KG1 (cell line): ENCODE measurements at places on chromosomes 16 and 17.

GRCh38 chr17:81295676-81296381 is 722 bp upstream of the SLC38A10 start:
- DNase-seq = peak; percentile 45

- no peak for DNase-seq
These were observed 369.8 kb downstream of the UTP18 start for GRCh38 chr17:51630101-51630671.

GRCh38 chr17:30093463-30094147 is 23.0 kb upstream of the NSRP1 start:
- DNase-seq = peak; percentile 42

GRCh38 chr16:88810166-88810911 is 1.4 kb downstream of the APRT start:
- DNase-seq = no peak

- no peak for DNase-seq
These were observed 42.7 kb upstream of the ANKFN1 start for GRCh38 chr17:56110463-56111135.

- DNase-seq = no peak
These were observed 281.0 kb downstream of the CBLN1 start for GRCh38 chr16:49000594-49000993.

GRCh38 chr17:8693328-8693727 is 51.3 kb downstream of the CCDC42 start:
- no peak for DNase-seq

- peak; percentile 12 for DNase-seq
These were observed 975 bp downstream of the CFAP20 start for GRCh38 chr16:58128181-58128631.

DNA sequence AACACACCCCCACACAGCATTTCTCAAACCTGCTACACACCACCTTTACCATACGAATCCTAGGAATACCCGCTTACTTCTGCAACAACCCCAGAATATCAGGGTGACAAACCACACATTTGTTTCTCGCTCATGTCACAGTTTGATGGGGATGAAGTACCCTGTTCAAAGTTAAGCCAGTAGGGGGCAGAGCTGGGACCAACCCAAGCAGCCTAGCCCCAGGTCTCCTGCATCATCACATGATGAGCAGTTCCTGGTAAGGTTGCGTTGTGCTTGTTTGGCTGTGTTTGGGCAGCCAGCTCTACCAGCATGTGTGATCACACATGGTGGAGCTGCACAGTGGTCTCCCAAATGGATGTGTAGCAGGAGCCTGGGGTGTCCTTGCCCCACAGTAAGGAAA is 103.6 kb upstream of the C16orf82 start:
- no peak for DNase-seq

- DNase-seq = no peak
These were observed 39.0 kb downstream of the SOST start for GRCh38 chr17:43719578-43719977.

DNA sequence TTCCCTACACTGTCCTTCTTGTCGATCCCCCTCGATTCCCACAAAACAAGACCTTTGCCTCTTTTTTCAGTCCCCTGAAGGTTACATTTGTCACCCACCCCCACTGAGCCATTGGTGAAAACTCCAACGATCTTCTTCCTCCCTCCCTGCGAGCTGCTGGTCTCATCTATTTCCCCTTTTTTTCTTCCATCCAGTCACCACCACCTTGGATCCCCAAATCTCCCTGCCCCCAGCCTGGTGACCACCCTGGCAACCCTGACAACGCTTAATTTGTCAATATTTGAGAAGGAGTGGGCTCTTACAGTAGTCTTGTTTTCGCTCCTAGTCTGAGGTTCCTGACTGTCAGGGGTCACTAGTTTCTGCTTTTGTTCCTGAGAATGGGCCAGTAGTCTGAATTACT is 62.9 kb downstream of the SMPD3 start:
- no peak for DNase-seq

DNA sequence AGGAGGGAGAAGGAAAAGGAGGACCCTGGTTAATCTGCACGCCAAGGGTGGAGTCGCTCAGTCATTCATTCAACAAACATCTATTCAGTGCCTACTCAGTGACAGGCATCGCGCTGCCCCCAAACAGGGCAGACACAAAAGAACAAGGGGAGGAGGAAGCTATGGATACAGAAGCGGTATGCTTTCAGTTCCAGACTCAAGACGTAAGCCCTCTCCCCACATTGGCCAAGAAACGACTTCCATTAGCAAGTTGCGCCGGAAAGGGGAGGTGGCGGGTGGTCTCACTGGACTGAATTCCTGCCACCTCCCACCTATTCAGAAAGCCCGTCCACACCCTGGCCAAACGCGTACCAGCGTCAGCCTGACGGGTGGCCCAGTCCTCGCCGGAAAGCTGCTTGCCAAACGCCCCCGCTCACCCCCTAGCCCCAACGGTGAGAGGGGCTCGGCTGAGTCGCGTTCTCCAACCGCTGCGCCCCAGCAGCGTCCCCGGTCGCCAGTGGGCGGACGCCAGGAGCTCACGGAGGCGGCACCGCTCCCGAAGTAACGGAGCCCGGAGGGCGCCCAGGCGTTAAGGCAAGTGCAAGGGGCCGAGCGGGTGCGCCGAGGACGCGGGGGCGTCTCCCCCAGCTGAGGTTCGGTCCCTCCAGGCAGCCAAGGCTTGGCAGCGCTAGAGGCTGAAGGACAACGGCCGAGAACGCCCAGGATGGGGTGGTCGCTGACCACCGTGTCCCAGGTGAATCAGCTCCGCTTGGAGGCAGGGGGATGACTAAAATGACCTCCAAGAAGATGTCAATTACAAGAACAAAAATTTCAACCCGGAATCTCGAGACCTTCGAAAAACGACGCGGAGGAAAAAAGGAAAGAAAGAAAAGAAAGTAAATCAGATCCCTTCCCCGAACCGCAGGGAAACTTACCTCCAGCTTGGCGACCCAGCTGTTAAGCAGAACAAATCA is 470.7 kb downstream of the SOX9 start:
- DNase-seq = no peak

GRCh38 chr17:17729620-17730249 is 48.5 kb downstream of the RAI1 start:
- no peak for DNase-seq

- DNase-seq = no peak
These were observed 131.7 kb downstream of the RGS9 start for GRCh38 chr17:65268832-65269231.

DNA sequence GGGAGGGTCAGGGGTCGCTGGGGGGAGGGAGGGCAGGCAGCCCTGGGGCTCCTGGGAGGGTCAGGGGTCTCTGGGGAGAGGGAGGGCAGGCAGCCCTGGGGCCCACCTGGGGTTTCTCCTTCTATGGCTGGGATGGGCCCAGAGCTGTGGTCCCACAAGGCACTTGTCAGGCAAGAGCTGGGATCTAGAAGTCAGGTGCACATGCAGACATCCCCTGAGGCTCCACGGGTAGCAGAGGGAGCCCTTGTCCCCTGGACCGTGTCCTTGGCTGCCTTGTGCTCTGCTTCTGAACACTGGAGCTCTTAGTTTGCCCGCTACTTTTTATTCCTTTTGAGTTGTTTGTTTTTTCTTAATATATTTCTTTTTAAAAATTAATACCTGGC is 1.8 kb downstream of the TUBB3 start:
- no peak for DNase-seq

DNA sequence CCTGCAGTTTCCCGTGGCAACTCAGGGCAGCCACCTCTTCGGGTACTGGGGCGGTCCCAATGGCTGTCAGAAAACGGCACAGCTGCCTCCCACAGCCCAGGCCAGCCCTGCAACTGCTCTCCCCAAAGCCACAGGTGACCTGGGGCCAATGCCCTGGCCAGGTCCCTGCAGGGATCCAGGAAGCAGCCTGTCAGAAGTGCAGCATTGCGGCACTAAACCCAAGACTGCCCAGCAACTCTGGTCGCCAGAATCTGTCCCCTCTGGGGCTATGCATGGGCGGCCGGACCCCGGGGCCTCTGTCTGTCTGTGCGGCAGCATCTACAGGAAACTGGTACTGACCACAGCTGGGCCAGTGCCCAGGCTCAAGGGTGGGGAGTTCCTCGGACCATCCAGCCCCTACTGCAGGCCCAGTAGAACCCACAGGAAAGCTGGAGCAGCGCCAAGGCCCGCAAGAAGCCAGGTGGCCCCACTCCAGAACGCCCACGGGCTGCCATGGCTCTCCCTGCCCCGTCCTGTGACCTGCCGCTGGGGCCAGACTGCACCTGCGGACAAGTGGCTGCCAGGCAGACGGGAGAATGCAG is 5.5 kb downstream of the CYBC1 start:
- DNase-seq = no peak

- no peak for DNase-seq
These were observed 33.1 kb downstream of the ARL4D start for GRCh38 chr17:43431714-43432523.

DNA sequence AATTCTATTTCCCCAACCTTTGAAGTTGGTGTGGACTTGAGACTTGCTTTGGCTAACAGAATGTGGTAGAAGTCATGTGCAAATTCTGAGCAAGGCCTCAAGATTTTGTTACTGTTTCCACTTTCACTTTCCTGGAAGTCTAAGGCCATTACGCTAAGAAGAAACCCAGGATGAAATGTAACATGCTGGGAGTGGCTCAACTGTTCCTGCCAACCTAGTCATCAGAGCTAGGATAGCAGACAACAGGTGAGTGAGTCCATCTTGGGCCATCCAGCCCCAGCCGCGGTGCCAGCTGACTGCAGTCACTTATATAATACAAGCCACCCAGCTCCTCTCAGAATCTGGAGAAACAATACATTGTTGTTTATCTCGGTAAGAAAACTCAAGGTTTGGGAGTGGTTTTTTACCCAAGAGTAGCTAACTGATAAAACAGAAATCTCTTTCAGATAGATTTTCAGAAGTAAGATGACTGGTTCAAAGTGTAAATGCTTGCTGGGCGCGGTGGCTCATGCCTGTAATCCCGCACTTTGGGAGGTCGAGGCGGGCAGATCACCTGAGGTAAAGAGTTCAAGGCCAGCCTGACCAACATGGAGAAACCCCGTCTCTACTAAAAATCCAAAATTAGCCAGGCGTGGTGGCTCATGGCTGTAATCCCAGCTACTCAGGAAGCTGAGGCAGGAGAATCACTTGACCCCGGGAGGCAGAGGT is 10.7 kb upstream of the STX4 start:
- no peak for DNase-seq
